OCI-M1 (cell line): ENCODE measurements at places on chromosomes 5 and 9.

GRCh38 chr5:125023673-125024072 lies 277.2 kb upstream of the ZNF608 start:
- no peak for DNase-seq

DNA sequence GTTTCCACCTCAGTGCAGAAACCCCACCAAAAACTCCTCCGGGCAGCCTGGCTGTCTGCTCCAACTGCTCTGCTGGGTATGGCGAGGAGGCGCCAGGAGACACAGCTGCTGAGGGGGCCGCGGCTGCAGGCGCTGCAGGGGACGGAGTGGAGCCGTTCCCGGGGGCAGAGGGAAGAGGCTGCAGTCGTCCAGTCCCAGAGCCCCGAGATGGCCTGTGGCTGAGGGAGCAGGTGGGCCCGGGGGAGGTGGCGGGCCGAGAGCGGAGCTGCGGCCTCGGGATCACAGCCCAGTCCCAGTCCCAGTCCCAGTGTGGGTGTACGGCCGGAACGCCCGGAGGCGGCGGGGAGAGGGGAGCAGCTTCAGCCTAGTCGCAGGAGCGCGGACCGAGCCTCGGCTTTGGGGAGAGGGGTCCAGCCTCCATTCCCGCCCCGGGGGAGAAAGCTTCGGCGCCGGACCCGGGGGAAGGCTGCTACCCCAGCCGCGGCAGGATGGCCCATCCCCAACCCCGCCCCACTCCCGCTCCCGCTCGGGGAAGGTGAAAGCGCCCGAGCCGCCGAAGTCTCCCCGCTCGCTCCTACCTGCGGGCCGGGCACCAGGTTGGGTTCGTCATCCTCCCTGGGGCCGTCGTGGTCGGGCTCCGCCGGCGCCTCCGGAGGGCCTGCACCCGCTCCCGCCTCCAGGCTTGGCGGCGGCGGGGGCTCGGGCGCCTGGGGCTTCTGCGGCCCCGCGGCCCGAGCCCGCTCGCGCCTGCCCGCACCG lies 513 bp downstream of the FAM193B start:
- DNase-seq = peak; percentile 48

DNA sequence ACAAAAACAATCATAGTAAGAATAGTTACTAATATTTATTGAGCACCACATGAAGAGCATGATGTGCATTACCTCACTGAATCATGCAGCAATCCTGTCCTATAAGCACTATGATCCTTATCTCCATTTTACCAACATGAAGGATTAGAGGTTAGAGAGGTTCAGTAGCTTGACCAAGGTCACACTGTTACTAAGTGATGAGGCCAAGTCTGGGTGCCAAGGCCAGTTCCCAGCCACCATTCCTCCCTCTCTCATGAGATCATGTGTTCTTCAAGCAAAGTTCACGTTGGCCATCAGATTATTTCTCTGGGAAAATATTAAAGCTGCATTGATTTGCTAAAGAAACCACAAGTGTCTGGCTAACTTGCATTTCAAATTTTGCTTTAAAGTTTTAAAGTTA lies 31.0 kb downstream of the PDE8B start:
- DNase-seq = no peak

DNA sequence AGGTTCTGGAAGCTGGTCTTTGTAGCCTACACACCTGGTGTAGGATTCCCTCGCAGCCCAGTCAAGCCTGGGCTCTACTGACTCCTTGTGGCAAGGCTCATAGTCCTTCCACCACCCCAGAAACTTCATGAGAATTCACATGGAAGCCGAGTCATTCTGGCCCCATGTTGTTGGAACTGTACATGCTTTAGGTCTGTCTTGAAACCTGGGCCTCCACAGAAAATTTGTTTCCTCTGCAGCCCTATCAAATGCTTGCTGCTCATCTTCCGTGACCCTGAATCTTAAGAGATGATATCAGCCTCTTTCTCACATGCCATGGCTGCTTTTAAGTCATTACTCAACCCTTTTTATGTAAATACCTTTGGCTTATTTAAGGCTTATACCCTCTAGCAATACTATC lies 113.4 kb upstream of the GRHPR start:
- no peak for DNase-seq

GRCh38 chr9:106878934-106879333 lies 16.0 kb downstream of the ZNF462 start:
- DNase-seq = no peak

DNA sequence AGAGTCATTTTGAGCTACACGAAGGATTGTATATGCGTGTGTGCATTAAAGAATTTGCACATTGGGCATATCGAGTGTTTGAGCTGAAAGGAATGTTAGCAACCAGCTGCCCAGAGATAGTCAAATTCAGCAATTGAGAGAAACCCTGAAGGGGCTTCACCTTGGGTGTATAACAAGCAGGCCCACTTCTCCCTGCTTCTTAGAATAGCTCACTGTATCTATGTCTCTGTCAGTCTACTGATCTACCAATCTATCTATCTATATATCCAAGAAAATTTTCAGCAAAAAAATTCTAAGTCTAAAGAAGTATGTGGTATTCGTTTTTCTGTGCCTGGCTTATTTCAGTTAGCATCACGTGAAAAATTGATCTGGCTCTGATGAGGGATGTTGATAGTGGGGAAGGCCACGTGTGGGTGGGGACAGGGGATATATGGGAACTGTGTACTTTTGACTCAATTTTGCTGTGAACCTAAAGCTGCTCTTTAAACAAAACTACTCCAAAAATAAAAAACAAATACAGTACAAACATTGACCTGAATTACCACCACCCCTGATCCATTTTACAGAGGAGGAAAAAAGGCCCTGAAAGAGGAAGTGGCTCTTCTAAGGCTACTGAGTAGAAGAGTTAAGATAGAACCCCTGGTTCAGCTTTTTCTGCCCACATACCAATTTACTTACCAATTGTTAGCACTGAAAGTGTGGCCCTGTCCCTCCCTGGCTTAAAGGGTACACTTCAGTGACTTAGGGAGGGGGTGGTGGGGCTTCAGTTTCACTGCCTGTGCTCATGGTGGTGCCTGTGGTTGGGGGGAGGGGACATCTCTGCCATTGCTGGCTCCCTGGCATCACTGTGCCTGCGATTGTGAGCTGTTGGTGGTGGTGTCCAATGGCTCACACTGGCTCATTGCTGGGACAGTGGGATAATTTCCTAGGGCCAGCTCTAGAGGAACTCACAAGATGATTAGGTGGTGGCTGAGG lies 141.8 kb downstream of the DOCK2 start:
- DNase-seq = peak; percentile 68

GRCh38 chr9:104611213-104611612 lies 5.8 kb upstream of the OR13C2 start:
- no peak for DNase-seq

DNA sequence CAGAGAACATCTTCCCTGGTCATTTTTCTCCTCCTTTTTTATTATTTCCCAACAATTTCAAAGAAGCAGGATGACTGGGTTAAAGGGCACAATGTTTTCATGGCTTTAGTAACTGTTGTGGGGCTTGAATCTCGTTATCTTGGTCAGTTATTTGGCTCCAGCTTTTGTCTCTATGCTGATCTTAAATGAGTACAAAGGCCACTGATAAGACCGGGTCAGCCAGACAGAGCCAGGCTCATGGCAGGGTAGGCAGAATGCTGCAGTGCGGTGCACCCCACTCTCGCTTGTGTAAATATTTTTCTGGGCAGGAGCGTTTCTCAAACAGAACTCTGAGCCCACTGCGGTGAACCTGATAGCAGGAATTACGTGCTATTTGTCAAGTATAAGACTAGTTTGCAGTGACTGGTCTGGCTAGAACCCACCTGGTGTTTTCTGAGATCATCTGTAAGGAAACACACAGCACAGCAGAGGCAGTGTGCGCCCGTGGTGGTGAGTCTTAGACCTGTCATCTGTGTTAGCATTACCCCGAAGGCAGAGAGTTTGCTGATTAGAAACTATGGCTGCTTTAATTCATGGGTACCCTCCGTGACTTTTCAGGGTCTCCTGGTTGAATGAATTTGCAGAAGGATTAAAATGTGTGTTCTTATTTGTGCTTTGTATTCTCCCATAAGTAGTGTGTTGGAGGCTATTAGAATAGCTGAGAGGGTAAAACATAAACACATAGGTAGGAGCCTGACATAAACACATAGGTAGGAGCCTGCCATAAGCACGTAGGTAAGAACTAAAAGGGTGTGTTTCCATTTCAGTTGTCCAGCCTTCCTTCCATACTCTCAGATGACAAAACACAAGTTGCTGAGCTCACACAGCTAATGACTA lies 158.6 kb upstream of the DMRT1 start:
- no peak for DNase-seq

GRCh38 chr9:32882705-32883104 lies 99.4 kb downstream of the TMEM215 start:
- DNase-seq = peak; percentile 74
